ELF-1 (cell line): ENCODE measurements at places on chromosomes 12 and 14.
A peak's percentile ranks its signal among the peaks of the same experiment; 100 is the strongest.

GRCh38 chr14:104984056-104984894 lies 1.3 kb upstream of the CLBA1 start:
- no peak for DNase-seq

- no peak for DNase-seq
Observed at GRCh38 chr12:56520048-56520447, 1.6 kb upstream of the RBMS2 start.

GRCh38 chr14:36293824-36294223 lies 26.6 kb downstream of the MBIP start:
- DNase-seq, result no peak

- DNase-seq, result no peak
Observed at GRCh38 chr12:91772411-91772810, 373.2 kb downstream of the BTG1 start.

GRCh38 chr14:100725587-100726387 lies 905 bp upstream of the DLK1 start:
- DNase-seq, result no peak

- DNase-seq, result no peak
Observed at GRCh38 chr12:3310271-3311026, 180.6 kb upstream of the PRMT8 start.

GRCh38 chr14:96811265-96811664 lies 14.1 kb downstream of the VRK1 start:
- DNase-seq, result no peak

GRCh38 chr12:2578772-2579171 lies 216.0 kb upstream of the FKBP4 start:
- DNase-seq, result no peak

GRCh38 chr14:94145902-94146527 lies 16.6 kb upstream of the IFI27L2 start:
- DNase-seq, result no peak

- peak; percentile 91 for DNase-seq
Observed at GRCh38 chr12:6038160-6038559, 86.3 kb downstream of the VWF start.

- no peak for DNase-seq
Observed at GRCh38 chr12:68781728-68782127, 26.2 kb upstream of the MDM2 start.

GRCh38 chr12:90888316-90888715 lies 66.7 kb downstream of the CCER1 start:
- DNase-seq, result no peak

GRCh38 chr12:46368684-46369083 lies 3.9 kb downstream of the SLC38A2 start:
- DNase-seq, result no peak

DNA sequence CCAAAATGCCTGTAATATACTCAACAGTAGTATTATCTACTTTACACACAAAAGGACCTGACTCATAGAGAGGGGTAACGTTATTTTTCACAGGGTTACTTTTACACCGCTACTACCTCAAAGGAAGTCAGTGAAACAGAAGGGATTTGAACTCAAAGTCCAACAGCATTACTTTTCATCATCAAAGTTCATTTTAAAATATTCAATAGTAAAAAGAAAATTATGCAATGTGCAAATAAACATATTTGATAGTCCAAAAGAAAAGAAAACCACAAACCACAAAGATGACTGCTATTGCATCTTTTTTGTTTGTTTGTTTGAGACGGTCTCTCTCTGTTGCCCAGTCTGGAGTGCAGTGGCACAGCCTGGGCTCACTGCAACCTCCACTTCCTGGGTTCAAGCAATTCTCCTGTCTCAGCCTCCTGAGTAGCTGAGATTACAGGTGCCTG lies 15.5 kb downstream of the KIF21A start:
- DNase-seq, result no peak

DNA sequence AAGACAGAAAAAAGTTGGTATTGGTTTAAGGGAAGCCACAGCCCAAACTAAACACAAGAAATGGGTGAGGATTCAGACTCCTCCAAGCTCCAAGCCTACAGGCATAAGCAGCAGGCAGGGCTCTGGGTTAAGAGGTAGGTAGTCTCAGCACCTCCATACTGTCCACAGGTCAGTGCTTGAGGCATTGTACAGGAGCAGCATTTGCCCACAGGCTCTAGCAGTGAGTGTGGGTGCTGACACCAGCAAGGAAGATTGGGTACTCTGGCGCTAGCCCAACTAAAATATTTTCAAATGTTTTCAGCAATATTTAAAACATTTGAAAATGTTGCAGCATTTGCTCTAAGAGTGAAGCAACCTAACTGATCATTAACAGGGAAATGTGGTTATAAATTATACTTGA lies 33.1 kb downstream of the FERMT2 start:
- no peak for DNase-seq

DNA sequence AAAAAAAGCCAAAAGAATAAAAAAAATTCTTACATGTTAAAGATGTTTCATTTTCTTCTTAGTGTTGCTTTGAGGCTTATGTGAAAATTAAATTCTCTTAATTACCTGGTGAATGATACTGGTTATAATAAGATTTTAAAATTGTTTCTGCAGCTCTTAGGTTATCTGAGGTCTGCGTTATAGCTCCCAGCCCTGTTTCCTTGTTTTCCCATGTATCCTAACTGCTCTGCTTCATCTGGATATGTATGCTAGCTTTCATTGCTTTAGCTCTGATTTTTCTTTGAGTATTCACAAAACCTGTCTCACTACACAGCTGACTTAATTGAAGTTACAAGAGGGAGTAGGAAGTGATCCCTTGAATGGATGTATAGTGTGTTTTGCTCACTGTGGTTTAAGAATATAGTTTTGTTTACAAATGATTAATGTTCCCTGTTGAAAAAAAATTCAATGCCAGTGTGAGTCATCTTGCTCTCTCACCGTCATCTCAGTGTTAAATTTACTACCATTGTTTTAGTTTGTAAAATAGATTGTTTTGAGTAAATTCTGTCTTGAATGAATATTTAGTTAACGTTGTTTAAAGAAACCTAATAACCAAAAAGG lies 26.8 kb downstream of the CPSF6 start:
- DNase-seq, result no peak

GRCh38 chr12:92593734-92594402 lies 108.9 kb upstream of the PLEKHG7 start:
- no peak for DNase-seq

GRCh38 chr14:73394317-73394716 lies 64.0 kb downstream of the NUMB start:
- DNase-seq, result no peak

GRCh38 chr12:107650977-107651376 lies 34.6 kb upstream of the PWP1 start:
- no peak for DNase-seq

- no peak for DNase-seq
Observed at GRCh38 chr12:127998988-127999387, 268.0 kb upstream of the TMEM132C start.

DNA sequence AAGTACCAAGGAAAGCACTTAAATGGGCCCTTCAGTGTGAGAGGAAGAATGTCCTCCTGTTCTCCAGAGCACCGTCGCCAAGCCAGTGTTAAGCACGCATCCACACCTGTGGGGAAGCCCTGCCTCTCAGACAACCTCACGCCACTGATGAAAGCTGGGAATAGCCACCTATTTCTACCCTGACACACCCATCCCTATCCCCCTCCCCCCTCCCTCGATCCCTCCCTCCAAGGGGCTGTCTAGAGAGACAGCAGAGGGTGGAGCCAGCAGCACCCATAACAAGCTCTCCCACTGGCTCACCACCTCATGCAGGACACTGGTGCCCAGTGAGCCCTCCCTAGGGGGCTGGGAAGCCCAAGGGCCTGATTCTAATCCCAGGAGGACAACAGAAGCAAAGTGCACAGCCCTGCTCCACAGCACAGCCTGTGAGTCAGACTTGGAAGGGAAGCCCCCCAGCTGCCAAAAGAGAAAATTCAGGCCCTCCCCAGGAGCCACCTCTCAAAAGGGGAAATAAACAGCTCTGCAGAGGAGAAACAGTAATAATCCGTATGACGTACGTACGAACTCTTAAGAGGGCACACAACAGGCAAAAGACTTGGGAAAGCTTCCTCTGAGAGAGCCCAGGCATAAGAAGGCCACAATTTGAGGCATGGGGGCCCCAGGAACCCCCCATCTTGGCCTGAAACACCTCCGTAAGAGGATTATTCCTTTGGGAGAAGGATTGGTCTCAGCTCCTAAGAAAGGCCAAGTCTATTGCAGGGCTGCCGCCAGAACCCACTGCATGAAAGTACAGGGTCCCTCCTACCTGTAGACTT lies 7.8 kb downstream of the PITPNM2 start:
- no peak for DNase-seq

DNA sequence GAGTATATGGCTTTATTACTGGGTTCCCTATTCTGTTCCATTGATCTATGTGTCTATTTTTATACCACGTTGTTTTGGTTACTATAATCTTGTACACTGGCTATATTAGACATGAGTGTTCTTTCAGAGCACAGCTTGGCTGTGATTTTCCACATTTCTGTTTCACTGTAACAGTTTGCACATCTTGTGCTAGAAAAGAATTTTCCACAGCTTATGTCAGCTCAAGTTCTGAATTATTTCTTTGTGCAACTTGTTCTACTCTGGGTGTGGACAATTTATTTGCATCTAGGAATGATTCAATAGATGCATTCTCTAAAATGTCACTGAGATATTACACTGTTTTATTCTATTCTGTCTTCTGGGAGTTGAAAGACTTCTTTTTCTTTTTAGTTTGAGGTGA lies 28.4 kb upstream of the OR5AU1 start:
- DNase-seq, result no peak

GRCh38 chr12:12266873-12267741 lies at the start of gene LRP6:
Gene LRP6 (minus strand): TSS chr12:12267044. CDS start chr12:12266735, 309 bp downstream.
- peak; percentile 96 for DNase-seq

- DNase-seq, result no peak
Observed at GRCh38 chr12:56716458-56716857, 8.6 kb downstream of the NACA start.

DNA sequence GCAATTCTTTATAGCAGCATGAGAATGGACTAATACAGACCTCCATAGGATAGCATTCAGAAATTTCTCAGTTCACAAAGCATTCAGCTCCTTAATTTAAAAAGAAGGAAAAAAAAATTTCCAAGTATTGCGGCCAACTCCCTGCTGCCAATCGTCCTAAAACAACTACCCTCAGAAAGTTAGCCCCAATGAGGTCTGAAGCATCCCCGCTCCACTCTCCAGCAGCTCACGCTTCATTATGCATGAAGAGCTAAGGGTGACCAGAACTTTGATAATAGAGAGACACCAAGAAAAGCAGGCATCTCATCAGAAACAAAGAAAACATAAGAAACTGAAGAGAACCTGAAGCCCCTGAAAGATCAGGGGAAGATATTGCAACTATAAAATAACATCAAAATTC lies 172.8 kb upstream of the NUDT4 start:
- no peak for DNase-seq

DNA sequence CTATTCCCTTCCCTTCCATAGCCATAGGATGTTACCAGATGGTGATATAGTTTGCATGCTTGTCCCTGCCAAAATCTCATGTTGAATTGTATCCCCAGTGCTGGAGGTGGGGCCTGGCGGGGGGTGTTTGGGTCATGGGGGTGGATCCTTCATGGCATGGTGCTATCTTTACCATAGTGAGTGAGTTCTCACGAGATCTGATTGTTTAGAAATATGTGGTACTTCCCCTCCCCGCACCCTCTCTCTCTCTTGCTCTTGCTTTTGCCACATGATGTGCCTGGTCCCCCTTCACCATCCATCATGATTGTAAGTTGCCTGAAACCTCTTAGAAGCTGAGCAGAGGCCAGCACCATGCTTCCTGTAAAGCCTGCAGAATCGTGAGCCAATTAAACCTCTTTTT lies 181.3 kb downstream of the CAND1 start:
- no peak for DNase-seq

GRCh38 chr14:76431538-76431937 lies 55.6 kb downstream of the ESRRB start:
- no peak for DNase-seq

GRCh38 chr14:74705613-74706500 lies 7.0 kb downstream of the AREL1 start:
- DNase-seq, result no peak

DNA sequence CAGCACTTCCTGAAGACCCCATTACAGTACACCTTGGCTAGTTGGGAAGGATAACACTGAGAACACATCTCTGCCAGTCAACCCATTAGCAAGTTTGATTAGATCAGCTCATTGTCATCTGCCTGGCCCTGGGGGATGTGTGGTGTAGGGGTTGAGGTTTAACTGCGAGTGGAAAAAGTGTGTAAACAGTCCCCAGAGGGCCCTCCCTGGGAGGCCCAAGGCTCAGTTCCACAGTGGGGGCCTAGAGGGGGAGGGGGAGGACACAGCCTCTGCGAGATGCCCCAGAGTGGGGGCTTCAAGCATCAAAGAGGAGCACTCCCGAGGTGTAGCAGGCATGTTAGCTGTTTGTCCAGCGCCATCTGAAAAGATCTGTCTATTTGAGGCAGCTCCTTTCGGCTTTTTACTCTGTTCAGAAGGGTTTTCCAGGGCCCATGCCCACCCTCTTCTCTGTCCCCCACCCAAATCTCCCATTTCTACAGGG lies 344 bp downstream of the LPAR5 start:
- DNase-seq, result peak; percentile 36

DNA sequence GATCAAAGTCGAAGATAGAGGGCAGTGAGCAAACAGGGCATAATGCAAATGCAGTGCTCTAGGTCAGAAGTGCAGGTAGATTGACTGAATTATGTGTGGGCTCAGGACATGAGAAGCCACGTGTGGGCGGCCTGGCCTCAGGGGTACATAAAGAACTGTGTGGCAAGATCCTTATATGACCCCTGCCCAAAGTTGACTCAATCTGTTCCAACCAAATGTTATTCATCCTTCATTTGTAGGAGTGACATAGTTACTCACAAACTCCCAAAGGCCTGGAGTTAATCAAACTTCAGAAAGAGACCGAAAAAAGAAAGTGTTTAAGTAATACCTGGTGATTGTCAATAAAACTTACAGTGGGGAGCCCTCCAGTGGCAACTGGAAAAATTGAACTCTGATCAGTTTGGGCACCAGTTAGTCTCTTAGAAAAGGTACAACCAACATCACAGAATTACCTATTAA lies 150.4 kb upstream of the FAR2 start:
- peak; percentile 6 for DNase-seq

DNA sequence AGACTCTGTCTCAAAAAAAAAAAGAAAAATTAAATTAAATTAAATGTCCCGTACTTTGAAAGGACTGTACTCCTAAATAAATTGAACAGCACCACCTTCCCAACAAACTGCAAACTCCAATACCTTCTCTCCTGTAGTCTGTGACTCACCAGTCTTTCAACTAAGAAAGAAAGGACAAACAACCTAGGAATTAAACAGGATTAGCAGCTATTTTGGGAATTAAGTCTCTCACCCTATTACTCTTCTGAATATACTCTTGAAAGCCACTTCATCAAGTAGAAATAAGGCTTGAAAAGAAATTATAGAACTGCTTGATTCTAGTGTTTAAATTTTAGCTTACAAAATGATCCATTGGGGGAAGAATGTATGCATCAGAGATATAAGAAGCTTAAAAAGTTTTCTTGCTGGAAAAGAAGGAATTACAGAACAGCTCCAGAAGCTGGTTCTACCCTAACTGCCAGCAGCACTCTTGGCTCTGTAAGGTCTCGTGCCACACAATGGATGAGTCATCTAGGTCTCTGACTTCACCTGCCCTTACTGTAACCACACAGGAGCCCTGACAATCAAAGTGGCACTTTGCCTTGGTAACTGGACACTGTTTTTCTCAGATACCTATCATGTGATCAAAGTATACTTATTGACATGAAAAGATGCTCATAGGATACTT lies 57.0 kb upstream of the CERS5 start:
- peak; percentile 58 for DNase-seq
